ENCODE measurements at places on chromosomes 7 and 10. TPM values are rescaled to one million over a fixed set of nuclear protein-coding genes. Genes with fewer than 3 reads are reported as not detected.

ZPBP gene
- total RNA-seq: 13.6 TPM

GRCh38 chr10:75469006-75469616 is 37.7 kb downstream of the LRMDA start:
- DNase-seq: peak; percentile 73

DNA sequence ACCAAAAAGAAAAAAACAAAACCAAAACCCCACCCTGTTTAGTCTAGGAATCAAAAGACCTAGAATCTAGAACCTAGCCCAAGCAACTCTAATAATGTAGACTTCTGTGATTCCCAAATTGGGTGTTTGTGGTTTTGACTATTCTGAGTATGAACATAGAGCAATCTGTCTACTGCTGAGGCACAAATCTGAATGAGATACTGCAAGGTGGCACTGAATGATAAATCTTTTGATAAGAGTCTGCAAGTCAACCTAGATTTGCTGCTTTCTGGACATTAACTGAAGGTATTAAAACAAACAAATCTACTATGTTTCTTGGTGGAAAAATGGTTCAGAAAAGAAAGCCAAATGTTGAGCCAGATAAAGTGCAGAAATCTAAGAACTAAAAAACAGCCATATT is 50.6 kb downstream of the IRF5 start:
- no peak for DNase-seq

GRCh38 chr10:129971381-129972144 is 7.5 kb upstream of the EBF3 start:
- peak; percentile 48 for DNase-seq

GRCh38 chr7:11120675-11121220 is 147.1 kb downstream of the PHF14 start:
- DNase-seq: no peak

DNA sequence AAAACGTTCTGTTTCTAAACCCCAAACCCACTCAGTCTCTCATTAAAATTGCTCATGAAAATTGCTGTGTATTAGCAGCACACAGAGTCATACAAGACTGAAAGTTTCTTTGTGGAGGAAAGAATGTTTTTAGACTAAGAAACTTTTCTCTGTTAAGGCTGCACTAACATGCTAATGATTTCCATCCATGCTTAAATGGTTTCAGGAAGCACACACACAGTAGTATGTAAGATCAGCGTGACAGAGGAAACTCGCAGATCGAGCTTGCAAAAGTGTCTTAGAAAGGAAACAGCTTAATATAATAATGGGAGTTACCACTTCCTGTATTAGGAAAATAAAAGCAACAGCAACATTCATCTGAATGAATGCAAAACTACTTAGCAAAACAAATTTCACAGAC is 112.7 kb downstream of the ICA1 start:
- DNase-seq: no peak
